ENCODE measurements at places on chromosomes 2 and 18.

DNA sequence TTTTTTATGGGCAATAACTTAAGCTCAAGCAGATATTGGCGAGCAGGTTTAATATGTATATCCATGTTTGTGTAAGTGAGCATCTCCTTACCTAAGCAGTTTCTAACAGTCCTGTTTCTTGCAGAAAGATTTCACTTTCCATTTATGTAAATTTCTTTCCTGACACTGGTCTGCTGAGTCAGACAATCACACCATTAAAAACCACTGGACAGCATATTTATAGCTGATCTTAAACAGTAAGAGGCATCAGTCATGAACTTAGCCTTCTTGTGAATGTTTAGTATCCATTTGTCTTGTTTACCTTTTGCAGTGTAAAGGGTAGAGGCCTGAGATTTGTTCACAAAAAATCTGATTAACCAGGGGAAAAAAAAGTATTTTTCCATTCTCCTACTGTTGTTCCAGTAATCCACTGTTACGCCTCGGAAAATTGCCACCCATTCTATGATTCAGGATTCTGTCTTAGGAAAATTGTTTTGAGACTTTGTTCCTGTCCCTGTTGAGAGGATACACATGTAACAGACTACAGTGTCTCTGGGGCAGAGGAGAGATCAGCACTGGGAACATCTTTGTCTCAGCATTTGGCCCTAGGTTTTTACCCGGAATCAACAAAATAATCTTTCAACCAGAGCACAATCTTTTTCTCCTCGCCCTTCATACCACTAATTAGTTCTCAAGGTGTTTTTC is 521.0 kb upstream of the NRP2 start:
- no peak for DNase-seq

GRCh38 chr2:225173909-225174308 is 131.6 kb upstream of the DOCK10 start:
- DNase-seq = no peak

DNA sequence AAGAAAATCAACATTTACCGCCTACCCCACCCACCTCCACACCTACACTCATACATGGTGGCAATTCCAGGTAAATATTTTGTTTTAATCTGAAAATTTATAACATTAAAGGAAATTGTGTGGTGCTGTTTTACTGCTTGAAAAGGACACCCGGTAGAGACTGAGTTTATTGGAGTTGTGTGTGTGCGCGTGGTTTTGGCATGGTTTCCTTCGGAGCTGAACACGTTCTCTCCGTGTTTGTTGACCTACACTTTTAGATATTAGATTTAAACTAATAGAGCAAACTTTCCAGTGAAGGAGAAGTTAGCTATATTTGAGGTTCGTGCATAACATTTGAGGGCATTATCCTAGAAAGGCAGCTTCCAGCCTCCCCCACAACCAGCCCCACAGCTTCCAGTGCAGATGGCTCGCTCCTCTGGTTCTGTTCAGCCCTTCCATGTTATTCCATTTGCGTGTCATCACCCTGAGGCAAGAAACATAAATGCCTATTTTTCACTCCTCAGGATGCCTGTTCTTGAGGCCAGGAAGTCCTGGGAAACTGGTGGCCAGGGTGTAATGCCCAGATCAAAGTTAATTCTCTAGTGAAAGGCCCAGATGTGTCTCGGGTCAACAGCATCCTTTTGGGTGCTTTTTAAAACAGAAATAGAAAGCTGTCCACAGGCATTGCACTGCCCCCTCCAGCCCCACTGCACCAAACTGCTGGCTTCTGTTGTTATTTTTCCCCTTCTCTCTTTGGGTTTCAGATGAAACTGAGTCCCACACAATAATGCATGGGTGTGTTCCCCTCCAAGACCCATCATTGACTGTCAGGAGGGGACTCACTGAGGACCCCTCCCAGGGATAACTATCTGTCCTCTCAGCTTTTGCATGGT is 190.2 kb downstream of the SETBP1 start:
- DNase-seq = no peak

DNA sequence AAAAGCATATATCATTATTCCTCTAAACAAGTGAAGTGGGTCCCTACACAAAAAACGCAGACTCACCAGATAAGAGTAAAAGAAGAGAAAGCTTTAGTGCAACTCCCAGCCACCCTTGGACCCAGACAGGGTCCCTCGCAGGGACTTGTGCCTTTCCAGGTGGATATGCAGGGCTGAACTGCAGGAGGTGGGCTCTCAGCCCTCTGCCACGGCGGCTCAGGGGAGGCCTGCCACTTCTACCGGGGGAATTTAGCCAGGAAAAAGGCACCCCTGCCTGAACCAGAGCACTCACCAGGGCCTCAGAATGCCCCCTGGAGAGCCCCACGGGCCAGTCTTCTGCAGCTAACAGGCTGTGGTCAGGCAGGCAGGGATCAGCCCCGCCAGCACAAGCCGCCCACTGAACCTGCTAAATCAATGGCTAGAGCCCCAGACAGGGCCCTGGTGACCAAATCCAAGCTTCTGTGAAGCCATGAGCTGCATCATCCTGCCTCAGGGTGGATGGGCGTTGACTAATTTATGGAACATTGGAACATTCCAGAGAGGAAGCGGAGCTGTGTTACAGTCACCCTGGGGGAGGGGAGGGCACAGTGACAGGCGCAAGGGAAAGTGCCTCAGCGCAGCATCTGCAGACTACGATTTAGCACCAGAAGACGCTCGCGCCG is 209.3 kb downstream of the EIPR1 start:
- peak; percentile 66 for DNase-seq

DNA sequence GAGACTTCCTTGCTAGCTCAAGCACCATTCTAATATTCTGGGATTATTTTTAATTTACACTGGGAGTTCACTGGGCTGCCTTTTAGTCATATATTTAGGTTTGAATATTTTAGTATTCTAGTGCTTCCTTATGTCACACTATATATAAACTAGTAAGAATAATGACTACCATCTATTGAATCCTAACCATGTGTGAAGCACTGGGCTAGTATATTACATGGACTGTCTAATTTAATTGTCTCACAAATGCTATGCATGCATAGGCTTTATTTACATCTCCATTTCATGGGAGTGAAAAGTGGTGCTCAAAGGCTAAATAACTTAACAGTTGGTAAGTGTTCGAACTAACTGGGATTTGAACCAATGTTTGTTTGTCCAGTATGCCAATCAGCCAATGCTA is 272.4 kb downstream of the RND3 start:
- no peak for DNase-seq

DNA sequence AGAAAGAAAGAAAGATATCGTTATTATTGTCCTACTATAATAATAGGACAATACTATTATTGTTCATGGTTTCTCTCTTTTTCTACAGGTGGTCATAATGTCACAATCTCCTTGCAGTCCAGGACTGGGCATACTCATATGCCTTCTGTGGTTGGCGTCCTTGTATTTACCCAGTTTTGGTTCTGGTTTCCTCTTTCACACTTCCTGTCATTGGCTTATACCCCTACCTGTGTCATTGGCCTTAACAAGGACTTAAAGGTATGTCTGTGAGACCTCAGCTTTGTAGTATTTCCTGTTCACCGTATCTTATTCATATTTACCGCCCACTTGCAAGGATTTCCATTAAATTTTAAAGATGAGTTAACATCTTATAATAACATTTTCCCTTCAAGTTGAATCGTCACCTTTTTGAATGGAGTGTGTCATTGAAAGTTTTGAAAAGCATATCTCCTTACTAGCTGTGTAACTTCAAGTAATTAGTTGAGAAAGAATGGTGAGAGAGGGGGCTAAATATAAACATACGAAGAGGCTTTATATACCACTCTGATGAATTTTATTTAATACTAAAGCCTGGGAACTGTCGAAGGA is 36.5 kb upstream of the HTR2B start:
- no peak for DNase-seq

- DNase-seq = no peak
Observed at GRCh38 chr18:65477455-65477854, 273.4 kb upstream of the CDH7 start.

DNA sequence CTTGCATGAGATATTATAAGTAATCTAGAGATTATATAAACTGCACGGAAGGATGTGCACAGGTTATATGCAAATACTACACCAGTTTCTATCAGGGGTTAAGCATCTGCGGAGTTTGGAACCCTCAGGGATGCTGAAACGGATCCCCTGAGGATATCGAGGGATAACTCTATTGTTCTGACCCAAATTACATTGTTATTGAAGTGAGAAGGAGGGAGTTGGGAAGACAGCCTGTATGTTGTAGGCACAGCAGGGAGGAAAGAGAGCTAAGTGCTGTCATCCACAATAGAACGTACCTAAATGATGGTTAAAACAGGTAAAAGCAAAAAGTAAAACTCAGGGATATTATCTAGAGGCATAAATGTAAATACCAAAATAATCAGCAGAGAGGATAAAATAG is 44.6 kb upstream of the SMAD2 start:
- no peak for DNase-seq

- DNase-seq = no peak
Observed at GRCh38 chr2:206531996-206532543, 88.7 kb downstream of the ADAM23 start.

GRCh38 chr2:190534310-190535120 is at the start of gene NEMP2:
TSS of gene NEMP2 (minus strand) at chr2:190534722. CDS start at chr2:190534655, 67 bp downstream.
- DNase-seq = peak; percentile 75

DNA sequence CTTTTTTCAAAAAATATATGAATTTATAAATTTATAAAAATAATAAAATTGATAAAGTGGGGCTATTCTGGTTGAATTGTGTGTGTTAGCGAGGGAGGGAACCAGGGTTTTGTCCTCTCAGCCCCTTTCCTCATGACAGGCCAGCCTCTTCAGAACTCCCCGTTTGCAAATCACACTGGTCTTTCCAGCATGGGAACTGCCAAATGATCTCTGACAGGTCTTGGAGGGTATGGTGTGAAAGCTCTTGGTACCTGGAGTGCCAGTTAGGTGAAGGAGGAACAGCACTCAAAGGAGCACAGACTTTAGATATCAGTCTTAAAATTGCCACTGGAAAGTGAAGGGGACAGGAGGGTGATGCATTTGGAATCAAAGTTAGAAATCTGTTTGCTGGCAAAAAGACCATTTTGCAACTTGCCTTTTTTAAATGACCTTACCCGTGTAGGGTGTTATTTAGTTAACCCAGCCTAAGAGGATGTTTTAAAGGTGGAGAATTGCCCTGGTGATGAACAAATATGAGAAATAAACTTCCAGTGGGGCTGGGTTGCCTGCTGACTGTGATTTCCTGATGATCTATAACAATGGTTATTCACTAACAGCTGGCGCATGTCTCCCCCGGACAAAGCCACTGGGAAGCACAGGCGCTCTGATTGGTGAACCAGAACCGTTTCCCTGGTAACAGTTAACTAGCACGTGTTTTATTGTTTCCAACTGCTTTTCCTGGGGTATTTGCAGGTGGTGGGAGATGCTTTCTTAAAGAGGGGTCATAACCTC is 85.3 kb upstream of the EFEMP1 start:
- DNase-seq = peak; percentile 64

- DNase-seq = no peak
Observed at GRCh38 chr2:1521878-1522830, 108.9 kb downstream of the TPO start.

DNA sequence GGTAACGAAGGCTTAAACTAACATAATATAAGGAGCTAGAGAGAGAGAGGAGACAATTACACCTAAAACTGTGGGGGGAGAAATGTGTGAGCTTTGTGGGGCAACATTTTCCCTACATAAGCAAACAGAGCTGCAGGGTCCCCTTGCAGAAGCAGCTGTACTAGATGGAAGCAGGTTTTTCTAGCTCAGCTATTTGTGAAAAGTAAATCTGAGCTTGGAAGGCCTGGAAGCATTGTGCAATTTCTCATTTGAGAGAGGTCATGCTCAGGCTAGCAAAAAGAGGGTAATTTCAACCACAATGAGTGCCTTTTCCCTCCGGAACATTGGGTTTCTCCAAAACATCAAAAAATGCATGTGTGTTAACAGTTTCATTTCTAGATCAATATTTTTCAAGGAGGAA is 130.0 kb downstream of the ARL4C start:
- no peak for DNase-seq

GRCh38 chr2:156883804-156884203 is 373.7 kb upstream of the GALNT5 start:
- DNase-seq = no peak

- DNase-seq = no peak
Observed at GRCh38 chr2:104733226-104733943, 120.5 kb upstream of the POU3F3 start.

- DNase-seq = no peak
Observed at GRCh38 chr2:205407984-205408383, 274.3 kb upstream of the NRP2 start.

GRCh38 chr2:149129433-149129832 is 90.9 kb downstream of the LYPD6B start:
- no peak for DNase-seq

GRCh38 chr2:35891528-35891927 is 464.1 kb upstream of the CRIM1 start:
- DNase-seq = no peak

DNA sequence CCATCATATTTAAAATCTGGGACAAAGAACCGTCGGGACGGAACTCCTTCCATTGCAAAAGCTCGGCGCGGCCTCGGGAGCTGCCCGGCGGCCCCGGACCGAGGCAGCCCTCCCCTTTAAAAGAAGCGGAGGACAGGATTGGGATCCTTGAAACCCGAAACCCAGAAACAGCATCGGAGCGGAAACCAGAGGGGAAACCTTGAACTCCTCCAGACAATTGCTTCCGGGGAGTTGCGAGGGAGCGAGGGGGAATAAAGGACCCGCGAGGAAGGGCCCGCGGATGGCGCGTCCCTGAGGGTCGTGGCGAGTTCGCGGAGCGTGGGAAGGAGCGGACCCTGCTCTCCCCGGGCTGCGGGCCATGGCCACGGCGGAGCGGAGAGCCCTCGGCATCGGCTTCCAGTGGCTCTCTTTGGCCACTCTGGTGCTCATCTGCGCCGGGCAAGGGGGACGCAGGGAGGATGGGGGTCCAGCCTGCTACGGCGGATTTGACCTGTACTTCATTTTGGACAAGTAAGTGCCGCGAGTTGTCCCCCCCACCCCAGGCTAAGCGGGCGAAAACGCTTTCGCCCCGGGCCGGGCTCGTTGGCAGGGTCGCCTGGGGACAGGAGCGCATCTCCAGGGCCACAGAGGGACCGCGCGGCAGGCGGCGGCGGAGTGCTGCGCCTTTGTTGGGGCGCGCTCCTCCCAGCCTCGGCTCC is at the start of gene ANTXR1:
Gene ANTXR1 (plus strand): TSS at position 38 of the 698 bp plus-strand sequence. CDS start 321 bp downstream, at position 359.
- DNase-seq = peak; percentile 69

GRCh38 chr2:61705625-61706024 is 148.2 kb downstream of the FAM161A start:
- DNase-seq = no peak

DNA sequence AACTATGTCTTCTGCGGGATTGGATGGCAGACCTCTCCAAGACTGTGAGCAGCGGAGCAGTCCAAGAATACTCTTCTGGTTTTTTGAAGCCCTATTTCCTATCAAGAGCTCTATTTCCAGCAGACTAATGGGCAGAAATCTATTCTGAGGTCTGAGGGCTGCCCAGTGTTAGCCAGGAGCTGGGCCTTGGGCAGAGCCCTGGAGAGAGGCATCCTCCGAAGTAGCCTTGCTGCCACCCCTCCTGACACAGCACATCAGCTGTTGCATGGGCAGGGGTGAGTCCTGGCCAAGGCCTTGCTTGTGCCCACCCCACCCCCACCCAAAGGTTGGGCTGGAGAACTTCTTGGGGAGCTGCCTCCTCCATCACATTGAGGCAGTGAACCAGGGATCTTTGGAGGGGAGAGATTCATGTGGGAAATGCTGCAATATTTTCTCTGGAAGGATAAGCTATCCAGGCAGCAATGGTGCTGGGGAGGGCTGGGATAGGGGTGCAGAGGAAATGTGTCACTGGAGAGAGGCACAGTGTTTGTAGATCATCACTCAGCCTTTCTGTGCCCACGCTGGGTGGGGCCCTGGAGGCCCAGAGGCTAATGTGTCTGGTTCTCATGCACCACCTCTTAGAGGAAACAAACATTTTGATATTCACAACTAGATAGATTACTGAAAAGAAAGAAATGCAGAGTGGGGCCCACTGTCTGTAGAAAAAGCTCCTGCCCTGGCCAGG is 104.7 kb downstream of the VSNL1 start:
- DNase-seq = no peak
